Stimulated activated CD8-positive, alpha-beta memory T cell treated with anti-CD3 and anti-CD28 coated beads, Interleukin-15, amount 100 ng/mL, for 24 hours (primary cell): ENCODE measurements at places on chromosomes 2 and 18.

DNA sequence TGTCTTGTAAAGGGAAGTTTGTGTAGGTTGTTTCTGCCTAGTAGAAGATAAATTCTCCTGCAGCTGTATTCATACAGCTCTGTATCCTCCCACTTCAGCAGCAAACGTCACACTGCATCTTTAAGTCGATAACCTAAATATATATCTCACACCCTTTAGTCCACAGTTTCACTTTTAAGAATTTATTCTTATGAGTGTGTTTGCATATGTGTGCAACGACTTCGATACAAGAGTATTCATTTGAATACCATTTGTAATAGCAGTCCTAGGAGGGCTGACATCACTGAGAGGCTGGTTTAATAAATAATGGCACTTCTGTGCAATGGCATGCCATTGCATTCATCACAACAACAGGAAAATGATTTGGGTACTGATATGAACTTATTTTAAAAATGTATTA lies 63.8 kb upstream of the MSH6 start:
- DNase-seq = no peak

DNA sequence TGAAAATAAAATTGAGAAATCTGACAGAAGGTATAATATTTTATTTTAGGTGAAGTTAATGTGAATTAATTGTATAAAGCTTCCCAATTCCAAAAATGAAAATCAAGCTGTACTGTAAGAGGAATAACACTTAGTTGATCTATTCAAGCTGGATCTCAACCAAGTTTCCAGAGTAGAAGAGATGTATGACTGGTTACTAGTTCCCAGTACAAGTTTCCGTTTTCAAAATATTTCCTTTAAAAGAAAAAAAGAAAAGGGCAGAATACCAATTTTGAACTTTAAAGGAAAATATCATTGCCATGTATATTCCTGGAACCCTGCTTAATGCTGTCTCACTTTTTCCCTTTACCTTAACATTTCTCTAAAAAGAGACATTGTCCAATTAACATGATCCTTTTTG lies 308.5 kb downstream of the IRS1 start:
- no peak for DNase-seq

- DNase-seq = no peak
Measured at GRCh38 chr2:170813611-170814532, 2.8 kb upstream of the GAD1 start.

GRCh38 chr2:151363709-151364108 lies 6.3 kb downstream of the TNFAIP6 start:
- DNase-seq = no peak

DNA sequence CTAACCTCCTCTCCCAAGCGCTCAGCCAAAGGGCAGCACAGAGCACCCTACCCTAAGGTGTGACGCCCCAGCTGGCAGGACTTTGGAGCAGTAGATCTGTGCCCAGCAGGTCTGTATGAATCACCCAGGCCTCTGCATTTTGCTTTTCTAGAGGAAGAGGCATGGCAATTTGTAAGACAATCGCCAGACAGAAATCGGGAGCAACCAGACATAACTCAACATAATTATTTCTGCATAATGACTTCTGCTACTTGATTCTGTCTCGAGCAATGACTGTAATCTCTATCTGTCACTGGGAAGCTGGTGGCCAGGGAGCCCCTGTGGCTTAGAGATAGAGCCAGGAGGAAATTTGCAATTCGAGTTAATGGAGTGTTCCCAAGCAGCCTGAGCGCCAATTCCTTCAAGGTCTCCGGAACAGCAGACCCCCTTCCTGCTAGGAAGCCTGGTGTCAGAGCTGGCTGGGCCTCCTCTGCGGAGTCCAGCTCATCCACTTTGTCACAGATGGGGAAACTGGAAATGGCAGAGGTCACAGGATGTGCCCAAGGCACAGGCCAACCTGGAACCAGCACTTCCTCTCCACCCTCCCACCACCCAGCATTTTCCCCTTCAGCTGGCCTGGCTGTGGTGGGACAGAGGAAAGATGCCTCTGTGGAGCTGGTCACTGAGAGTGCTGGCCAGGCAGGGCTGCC lies 55.0 kb downstream of the ODC1 start:
- no peak for DNase-seq

DNA sequence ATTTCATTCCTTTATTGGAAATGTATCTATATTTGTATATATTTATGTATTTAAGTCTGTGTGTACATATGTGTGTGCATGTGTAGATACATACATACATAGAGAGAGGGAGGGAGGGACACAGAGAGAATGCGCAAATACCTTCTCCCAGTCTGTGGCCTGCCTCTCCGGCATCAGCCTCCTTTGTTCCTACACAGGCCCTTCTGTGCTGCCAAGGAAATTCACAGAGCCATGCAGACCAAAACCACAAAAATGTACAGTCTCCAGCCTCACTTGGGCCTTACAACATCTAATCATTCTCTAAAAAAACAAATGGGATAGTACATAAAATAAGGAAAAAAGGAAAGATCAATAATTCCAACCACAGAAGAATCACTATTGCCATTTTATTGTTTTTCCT lies 8.8 kb upstream of the CRACDL start:
- DNase-seq = no peak

DNA sequence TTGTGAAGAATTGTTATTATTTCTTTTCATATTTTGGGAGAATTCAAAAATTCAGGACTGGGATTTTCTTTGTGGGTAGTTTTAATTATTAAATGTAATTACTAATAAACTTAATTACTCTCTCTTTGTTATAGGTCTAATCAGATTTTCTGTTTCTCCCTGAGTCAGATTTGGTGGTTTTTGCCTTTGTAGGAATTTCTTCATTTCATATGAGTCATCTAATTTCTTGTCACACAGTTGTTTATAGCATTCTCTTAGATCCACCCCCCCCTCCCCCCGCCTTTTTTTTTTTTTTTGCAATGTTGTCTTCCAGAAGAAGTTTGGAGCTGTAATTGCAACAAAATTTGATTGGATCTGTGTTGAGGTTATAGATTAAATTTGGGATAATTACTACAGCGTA lies 26.0 kb upstream of the GALR1 start:
- no peak for DNase-seq

GRCh38 chr2:237177052-237177451 lies 91.4 kb downstream of the COPS8 start:
- DNase-seq = no peak
